NCI-H1417 (cell line): ENCODE measurements at places on chromosomes 5 and 9.

DNA sequence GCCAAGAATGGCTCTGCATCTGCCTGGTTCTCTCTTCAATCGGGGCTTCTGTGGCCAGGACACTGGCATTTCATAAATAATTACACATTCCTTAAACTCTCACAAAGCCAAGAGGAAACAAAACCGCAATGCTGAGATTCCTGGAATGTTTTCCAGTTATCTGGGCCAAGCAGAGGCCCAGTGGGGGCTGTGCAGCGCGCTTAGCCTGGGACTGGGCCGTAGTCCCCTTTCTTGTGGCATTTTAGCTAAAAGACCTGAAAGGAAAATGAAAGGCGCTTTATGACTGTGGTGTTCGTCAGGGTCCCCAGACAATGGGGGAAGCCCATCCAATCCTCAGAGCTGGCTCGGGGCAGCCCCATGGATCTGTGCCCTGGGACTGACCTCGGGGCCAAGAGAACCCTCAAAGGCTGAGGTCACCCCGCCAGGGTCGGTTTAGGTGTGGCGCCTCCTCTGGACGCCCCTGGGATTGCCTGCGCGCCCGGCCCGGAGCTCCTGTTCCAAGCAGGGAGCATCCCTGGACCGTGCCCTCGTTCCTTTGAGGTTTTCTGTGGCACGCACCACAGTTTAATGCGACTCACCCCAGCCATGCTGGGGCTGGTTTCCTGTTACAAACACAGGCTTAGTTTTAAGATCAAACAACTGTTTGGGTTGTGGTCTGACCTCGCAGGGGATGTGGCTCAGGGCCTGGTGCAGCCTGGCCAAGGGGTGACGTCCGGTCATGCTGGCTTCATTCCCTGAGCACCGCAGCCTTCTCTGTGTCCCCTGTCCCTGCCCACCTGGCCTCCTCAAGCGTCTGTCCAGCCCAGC is 51.5 kb upstream of the NKD2 start:
- DNase-seq, result no peak

DNA sequence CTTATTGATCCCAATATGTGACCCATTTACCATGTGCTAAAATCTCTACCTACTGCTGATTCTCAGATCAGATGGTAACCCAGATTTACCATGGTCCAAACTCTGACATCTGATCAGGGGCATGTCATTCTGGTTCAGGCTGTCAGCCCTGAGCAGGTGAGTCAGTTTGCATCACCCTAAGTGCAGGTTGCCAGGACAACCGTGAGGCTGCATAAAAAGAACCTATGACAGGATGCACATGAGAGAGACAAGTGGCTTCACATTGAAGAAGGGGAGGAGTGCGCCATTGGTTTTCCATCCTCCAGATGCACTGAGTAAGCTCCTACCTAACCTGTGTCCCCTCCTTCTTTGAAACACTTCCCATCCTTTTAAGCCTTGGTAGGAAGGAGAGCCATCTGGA is 801 bp upstream of the PRSS3 start:
- DNase-seq, result peak; percentile 71

DNA sequence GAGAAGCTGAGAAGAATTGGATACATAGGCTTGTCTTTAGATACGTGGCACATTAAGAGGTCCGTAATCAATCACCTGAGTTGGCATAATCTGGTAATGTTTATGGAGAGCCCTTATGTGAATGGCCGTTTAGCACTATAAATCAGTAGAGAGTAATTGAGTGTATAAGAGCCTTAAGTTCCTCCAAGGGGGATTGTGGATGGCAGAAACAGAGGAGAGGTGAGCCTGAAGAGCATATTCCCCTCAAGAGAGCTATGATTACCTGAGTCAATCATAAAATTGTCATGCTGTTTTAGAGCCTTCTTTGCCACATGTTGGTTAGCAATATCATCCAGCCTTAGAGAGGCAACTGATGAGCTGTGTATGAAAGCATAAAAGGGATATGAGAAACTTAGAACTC is 58.8 kb downstream of the FOCAD start:
- DNase-seq, result peak; percentile 92

GRCh38 chr5:172365948-172366608 is 82.5 kb upstream of the UBTD2 start:
- peak; percentile 11 for DNase-seq

DNA sequence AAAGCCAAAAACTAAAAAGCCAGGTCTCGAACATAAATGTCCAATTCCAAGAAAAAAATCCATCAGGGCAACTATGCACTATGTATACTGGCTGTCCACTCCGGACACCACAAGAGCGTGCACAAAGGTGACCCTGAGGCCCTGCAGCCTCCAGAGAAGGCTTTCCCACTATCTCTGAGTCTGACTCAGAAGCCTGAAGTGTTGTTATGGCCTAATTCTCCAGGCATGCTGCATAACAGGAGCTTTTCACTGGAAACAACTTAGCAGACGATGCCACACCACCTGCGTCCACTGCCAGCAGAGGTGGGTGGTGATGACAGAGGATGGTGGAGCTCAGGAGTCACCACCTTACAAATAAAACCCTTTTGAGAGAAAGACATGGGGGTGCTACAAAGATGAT is 63.7 kb downstream of the HABP4 start:
- DNase-seq, result no peak
